Forelimb muscle (tissue), 1 donor: ENCODE measurements at places on chromosomes 11 and 22. TPM values are rescaled to one million over a fixed set of nuclear protein-coding genes. Genes with fewer than 3 reads are reported as not detected.

VPS37C gene
- polyA plus RNA-seq: 16.9 TPM

KRTAP5-8 gene
- polyA plus RNA-seq: not detected

FAM181B gene
- 0.10 TPM for polyA plus RNA-seq

OR4D5 gene
- polyA plus RNA-seq: not detected

PLEKHA7 gene
- polyA plus RNA-seq: 4.0 TPM
